ENCODE measurements at places on chromosomes 2 and 18.

DNA sequence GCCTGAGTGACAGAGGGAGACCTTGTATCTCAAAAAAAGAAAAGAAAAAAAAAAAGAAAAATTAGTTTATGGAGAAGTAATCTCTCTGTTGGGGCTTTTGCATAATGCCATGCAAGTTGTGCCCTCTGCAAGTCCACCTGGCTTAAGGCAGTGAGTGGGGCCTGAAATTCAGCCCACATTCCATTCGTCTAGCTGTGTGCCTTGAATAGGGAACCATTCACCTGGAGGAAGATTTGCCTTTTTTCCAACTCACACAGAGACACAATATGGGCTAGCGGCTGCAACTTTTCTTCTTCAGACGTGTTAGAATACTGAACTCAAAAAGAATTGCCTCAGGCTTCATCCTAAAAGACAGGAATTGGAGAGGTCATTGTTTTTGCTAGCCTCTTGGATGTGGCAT, 160.0 kb upstream of the STON1 start:
- DNase-seq: no peak

DNA sequence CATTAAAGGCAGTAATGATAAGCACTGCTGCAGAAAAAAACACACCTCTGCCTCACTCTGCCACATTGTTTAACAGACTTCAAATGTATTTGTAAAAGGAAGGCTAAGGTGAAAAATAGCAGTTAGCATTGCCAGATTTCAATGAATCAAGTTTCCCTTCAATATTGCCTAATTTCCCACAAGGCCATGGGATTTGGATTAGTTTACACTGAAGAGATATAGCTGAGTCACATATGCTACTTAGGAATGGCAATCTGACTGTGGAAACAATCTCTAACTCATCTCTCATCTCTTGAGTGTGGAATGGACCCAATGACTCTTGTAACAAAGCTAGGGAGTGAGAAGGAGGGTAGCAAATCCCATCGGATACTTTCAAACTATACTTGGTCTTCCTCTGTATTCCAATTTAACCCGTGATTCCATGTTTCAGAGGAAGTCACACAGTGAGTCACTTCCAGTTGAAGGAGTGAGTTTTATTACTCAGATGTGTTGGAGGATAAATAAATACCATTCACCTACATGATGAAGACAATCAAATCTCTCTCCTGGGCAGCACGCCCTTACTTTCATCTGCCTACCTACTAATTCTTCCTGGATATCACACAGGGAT, 5.1 kb downstream of the B4GALT6 start:
- peak; percentile 32 for DNase-seq

- peak; percentile 21 for DNase-seq
These were observed 74.8 kb downstream of the B3GNT2 start for GRCh38 chr2:62270728-62271127.

DNA sequence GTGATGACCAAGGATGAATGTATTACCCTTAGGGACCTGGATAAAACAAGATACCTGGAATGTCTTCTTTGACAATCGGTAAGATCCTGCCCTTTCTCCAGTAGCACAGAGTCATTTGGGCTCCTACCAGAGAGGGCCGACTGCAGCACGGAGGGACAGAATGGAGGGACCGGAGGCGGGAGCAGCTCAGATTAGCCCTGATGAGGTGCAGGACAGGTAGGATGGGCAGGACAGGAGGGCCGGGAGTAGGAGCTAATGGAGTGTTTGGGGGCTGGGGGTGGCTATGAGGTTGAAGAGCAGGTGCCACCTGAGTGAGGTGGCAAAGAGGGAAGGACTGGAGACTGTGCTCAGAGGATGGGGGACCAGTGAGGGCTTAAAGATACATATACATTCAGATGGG, 9.9 kb upstream of the PRELID3A start:
- no peak for DNase-seq

DNA sequence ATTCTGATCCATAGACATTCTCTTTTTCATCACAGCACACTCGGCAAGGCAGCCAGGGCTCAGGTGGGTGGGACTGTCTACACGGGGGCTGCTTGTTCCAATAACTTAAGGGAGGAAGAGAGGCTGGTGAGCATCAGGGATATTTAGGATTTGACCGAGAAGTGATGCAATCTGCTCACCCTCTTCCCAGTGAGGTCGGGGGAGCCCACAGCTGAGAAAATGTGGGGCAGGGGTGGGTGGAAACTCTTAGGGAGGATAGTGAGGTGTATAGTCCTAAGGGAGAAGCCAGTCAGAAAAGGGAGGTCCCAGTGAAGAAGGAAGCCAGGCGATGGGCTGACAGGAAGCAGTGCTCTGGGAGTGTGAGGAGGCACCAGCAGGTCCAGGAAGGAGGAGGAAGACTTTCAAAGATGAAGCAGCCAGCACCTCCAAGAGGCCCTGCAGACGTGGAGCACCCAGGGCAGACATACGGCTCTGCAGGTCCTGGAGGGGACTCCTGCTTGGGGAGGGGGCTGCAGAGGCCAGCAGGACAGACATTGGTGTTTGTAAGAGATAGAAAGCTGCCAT, 76.8 kb downstream of the GYPC start:
- no peak for DNase-seq

GRCh38 chr2:112162341-112162740, 24.2 kb downstream of the FBLN7 start:
- DNase-seq: no peak
